ENCODE measurements at places on chromosomes 2 and 18.

GRCh38 chr2:37291680-37292079 lies 33.0 kb downstream of the PRKD3 start:
- no peak for DNase-seq

DNA sequence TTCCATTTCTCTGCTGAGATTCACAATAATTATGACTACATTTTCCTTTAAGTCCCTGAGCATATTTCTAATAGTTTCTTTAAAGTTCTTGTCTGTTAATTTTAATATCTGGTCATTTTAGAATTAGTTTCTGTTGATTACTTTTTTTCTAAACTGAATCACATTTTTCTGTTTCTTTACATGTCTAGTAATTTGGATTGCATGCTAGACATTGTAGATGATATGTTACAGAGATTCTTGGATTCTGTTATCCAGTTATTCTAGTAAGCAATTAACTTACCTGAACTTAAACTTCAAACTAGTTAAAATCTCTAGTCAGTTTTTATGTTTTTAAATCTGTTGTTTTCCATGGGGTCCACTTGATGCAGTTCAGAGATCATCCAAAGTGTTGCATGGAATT lies 214.0 kb downstream of the MYO1B start:
- no peak for DNase-seq

- DNase-seq = no peak
Observed at GRCh38 chr18:78621141-78621755, 358.4 kb upstream of the SALL3 start.

GRCh38 chr2:148952621-148953020 lies 77.6 kb downstream of the KIF5C start:
- DNase-seq = no peak

DNA sequence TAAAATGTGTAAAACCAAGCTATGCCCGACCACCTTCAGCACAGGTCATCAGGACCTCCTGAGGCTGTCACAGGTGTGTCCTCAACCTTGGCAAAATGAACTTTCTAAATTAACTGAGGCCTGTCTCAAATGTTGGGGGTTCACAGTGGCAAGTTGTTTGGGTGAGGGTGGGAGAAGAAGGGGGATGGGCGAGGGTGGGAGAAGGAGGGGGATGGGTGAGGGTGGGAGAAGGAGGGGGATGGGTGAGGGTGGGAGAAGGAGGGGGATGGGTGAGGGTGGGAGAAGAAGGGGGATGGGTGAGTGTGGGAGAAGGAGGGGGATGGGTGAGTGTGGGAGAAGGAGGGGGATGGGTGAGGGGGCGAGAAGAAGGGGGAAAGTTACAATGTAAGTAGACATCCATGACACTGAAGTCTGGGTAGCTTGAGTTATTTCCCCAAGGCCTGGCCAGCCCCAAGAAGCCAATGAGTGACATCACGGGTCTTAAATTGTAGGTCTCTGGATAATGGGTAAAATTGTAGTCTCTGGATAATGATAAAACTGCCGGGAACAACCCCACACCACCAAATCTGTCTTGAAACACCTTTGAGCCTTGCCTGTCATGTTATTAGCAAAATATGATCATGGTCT lies 56.3 kb downstream of the TIMM21 start:
- DNase-seq = no peak

DNA sequence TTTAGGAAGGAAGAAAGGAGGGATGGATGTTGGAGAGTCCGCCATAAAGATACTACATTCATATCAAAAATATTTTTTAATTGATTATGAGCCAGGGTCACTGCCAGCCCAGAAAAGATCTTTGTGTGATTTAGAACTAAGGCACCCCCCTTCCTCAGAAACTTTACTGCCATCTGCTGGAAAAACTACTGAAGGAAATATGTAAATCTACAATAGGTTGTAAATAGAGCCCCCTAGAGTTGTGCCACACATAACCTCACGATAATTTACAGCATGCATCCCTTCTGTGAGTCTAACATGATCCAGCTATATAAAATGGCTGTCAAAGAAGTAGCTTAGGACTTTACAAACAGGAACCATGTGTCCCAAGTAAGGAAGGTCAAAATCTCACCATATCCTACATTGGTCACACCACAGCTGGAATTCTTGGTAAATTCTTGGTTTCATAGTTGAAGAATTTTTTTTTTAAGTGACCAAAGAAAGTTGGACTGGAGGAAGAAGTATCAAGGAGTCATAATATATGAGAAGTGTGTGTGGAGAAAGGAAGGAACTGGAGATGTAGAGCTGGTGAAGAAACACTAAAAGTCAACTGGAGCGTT lies 152.5 kb downstream of the CYP26B1 start:
- DNase-seq = no peak

DNA sequence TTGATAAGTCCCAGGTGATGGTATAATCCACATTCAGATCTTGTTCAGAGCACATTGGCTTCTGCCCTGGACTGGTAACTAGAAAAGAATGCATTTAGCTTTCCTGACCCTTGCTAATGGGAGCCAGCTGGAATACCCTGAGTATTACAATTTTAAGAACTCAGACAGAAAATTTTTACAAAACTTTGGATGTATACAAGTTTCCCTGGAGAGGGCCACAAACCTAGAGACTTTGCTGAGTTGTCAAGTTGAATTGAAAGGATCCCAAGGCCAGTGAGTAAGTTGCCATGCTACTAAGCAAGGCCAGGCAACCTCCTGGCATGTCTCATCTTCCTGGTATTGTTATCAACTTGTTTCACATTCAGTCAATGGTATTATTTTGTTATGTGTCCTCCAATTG lies 20.0 kb upstream of the NABP1 start:
- no peak for DNase-seq

GRCh38 chr18:12742453-12742852 lies 39.6 kb downstream of the PSMG2 start:
- DNase-seq = no peak

GRCh38 chr18:11714244-11714918 lies 25.3 kb downstream of the GNAL start:
- DNase-seq = no peak
